ENCODE measurements at places on chromosomes 3 and 15.
A peak's percentile ranks its signal among the peaks of the same experiment; 100 is the strongest.

DNA sequence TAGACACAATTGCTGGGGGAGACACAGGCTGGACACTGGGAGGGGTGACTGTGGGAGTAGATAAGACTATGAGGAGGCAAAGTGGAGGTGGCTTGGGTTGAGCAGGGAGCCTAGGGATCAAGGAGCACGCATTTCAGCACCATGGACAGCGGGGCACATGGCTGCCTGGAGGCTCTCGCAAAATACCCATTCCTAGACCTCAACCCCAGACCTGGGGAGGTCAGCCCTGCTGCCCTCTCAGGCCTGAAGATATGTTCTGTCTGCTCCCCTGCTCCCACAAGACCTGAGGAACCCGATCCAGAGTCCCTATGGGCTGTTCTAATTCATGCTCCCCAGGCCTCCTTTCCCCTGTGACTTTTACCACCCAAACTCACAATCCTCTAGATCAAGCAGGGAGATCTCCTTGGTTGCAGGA lies 16.0 kb upstream of the CPEB1 start:
- DNase-seq: peak; percentile 24

DNA sequence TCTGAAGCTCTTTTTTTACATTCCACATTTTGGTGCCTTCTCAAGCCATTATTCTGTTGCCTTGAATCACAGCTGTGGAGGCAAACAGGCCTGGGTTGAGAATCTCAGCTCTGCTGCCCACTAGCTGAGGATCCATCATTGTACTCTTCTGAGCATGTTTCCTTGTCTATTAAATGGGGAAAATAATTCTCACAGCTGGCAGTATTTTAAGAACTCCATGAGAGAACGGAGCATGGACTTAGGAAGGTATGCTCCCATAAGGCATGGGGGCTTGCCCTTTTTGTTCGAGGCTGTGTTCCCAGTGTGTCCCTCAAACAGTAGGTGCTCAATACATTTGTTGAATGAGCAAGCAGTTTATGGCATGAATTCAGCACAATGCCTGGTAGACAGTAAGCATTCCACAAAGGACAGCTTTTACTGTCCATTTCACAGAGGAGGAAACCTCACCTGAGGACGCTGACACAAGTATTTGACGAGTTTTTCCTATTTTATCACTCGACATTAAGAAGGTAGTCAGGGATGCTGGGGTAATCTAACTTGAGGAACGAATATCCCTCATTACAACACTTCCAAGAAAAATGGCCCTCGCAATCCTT lies 2.1 kb upstream of the PTPRG start:
- no peak for DNase-seq

DNA sequence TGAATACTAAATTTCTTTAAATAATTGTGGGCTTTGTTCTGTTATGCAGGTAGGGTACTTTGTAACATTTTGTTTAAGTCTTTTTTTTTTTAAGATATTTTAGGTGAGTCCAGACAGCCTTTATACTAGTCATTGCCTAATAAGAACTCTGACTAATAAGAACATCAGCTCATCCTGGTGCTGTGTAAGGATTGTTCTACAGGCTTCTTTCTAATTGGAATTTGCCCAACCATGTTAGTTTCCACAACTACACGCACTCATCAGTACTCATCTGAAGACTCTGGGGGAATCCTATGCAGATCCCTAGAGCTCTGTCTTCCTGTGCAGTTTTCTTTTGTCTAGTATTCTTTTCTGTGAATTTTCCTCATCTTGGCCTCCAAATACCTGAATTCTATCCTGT lies 741.8 kb downstream of the IGSF11 start:
- no peak for DNase-seq

- no peak for DNase-seq
Observed at GRCh38 chr3:65884071-65884470, 154.6 kb downstream of the MAGI1 start.

- peak; percentile 3 for DNase-seq
Observed at GRCh38 chr3:191328383-191328961, 722 bp upstream of the CCDC50 start.

GRCh38 chr3:175486255-175486654 lies 627.1 kb downstream of the NAALADL2 start:
- no peak for DNase-seq

DNA sequence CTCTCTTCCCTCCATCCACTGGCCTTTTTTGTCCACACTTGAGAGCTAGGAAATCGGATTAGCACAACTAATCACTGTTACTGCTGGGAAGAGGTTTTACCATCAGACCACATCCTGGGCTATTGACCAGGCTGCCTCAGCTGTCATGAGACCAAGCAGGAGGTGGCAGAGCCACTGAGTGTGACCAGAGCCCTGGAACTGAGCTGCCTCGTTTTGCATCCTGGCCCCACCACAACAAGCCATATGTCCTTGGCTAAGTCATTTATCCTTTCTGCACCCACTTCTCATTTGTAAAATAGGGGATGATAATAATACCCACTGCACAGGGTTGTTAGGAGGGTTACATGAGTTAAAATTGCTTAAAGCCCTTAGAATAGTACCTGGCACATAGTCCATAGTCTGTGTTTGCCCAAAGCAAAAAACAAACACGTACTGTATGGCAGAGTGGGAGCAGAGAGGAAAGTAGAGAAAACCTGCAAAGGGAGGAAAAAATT lies 34.1 kb downstream of the TMEM158 start:
- DNase-seq: no peak

GRCh38 chr3:45167011-45167911 lies 21.1 kb upstream of the CDCP1 start:
- DNase-seq: peak; percentile 85

- DNase-seq: no peak
Observed at GRCh38 chr3:89808680-89809197, 701.3 kb downstream of the EPHA3 start.

GRCh38 chr3:129994883-129995559 lies 20.5 kb downstream of the TRH start:
- no peak for DNase-seq

- DNase-seq: no peak
Observed at GRCh38 chr15:80564056-80564455, 131.1 kb upstream of the ABHD17C start.

- no peak for DNase-seq
Observed at GRCh38 chr3:82186017-82186416, 424.6 kb upstream of the GBE1 start.

GRCh38 chr3:45987368-45988291 lies 8.0 kb downstream of the FYCO1 start:
- DNase-seq: no peak

DNA sequence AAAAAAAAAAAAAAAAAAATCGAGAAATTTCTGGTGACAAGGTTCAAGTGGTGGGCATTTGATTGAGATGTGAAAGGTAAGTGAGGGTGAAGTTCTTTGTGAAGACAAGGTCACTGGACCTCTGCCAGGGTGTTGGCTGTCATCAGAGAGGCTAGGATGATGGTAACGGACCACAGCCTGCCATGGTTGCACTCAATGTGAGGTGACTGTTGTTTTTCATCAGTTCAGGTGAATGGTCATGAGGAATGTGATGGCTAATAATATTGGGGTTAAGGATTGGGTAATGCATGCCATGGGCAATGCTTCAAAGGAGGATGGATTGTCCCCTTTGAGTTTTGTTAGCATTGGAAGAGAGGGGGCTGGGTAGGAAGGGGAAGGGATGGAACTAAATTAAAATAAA lies 4.3 kb upstream of the ALPK3 start:
- DNase-seq: no peak

- DNase-seq: no peak
Observed at GRCh38 chr3:8220291-8220690, 281.3 kb upstream of the LMCD1 start.

DNA sequence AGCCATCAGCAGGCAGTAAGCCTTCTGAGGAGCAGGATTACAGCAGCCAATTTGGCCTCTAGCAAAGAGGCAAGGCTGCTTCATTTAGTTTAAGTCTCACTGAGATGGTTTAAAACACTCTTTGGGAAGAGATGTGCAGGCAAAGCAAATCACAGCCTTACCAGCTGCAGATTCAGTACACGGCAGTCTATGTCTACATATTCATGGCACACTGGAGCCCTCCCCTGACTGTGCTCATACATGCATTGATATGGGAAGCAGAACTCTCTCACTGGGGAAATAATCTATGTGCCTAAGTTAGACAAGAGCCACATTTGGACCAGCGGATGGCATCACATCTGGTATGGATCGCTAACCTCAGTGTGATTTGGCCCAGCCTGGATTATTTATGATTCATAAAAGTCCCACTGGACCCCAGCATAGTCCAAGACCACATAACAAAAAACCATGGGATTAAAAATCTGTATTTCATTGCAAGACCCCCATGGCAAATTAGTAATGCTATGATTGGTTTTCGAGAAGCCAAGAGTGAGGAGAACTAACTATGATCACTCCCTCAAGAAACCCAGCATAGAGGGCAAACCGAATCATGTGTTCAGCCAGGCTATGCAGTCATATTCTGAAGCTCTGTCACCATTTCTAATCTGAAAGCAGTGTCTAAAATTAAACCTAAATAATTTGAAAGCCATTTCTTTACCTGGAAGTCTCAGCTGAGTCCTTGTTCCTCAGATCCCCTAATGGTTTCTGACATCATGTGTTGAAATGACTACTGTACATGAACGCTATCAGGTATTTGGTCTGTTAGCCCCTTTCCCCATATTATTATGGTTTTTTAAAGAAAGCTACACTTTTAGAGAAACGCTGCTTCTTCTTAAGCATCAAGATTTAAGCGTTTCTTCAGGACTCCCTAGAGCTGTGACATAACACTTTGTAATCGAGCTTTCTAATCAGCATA lies 1.2 kb downstream of the PRICKLE2 start:
- DNase-seq: no peak

- DNase-seq: no peak
Observed at GRCh38 chr3:9213019-9213634, 36.3 kb downstream of the SRGAP3 start.

- DNase-seq: no peak
Observed at GRCh38 chr3:127678611-127679533, 6.1 kb downstream of the ABTB1 start.

DNA sequence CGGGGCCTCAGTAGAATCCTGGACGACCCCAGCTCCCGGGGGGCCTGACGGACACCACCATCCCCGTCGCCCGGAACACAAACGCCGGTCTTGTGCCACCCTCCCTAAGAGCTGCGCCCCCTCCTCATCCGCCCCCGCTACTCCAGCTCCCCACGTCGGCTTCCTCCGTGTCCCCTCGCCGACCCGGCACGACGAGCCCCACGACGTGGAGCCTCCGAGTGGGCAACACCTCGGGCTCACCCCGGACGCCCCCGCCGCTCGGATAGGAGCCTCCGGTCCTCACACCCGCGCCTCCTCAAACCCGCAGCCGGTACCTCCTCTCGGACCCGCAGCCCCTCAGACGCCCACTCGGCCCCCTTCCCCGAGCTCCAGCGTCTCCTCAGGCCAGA lies 525 bp downstream of the NPTN start:
- DNase-seq: no peak

GRCh38 chr15:99703603-99704443 lies 29.4 kb downstream of the LYSMD4 start:
- peak; percentile 24 for DNase-seq

GRCh38 chr3:197940745-197941384 lies 9.1 kb upstream of the RPL35A start:
- no peak for DNase-seq

- peak; percentile 61 for DNase-seq
Observed at GRCh38 chr15:68550498-68551295, 28.1 kb upstream of the CORO2B start.

DNA sequence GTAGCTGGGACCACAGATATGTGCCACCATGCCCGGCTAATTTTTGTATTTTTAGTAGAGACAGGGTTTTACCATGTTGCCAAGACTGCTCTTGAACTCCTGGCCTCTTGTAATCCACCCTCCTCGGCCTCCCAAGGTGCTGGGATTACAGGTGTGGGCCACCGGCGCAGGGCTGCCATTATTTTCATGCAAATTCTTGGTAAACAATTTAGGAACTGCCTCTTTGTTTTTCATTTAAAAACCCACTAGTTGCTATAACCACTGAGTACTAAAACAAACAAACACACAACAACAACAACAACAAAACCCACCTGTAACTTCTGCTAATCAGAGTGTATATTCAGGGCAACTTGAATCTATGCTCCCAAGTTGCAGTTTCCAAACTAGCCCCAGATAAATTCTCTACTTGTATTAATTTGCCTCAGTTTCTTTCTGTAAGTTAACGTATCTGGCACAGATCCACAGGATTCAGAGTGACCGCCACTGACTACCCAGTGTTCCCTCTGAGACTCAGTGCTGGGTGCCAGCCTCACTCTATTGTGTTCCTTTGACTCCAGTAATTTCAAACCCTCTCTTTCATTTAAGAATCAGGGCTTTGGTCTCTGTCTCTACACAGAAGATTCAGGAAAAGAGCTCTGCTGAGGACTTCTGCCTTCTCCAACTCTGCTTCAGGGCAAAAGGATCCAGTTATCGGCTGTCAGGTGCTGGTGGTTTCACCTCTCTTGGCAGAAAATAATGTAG lies 18.6 kb upstream of the ZNF710 start:
- no peak for DNase-seq

Data from activated CD4-positive, alpha-beta T cell treated with anti-CD3 and anti-CD28 coated beads for 4 hours (primary cell).